ENCODE measurements at places on chromosomes 6 and 20.

GRCh38 chr6:116047173-116047933, 13.3 kb downstream of the FRK start:
- no peak for DNase-seq

DNA sequence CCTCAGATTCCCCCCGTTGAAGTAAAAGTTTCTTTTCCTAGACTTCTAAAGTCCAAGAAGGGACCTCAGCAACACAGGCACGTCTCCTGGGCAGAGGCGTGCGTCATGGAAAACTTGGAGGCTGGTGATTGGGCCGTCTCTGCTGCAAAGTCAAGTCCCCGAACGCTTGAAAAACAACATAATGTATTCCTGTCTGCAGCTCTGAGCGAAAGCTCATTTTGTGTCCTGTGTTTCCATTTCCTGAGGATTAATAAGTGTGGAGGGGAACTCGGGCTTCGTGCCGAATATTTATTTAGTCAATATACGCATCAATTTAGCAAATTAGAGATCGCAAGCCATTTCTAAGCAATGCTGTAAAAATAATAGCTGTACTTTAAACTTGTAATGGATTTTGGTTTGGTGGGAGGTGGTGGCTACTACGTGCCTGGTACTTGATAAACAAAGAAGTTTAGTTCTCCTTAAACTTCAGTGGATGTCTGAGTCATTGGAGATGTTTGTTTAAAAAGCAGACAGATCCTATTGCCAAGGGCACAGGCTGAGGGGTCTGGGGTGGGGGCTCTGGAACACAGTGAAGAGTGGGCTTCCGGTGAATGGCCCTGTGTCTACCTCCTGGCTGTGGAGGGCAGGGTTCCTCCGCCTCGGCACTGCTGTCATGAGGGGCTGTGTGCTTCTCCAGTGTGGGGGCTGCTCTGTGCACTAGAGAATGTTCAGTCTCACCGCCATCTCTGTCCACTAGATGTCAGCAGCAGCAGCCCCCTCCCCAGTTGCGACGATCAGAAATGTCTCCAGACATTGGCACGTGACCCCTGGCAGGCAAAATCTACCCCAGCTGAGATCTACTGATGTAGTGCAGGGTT, 21.8 kb downstream of the PCK1 start:
- DNase-seq: peak; percentile 93

DNA sequence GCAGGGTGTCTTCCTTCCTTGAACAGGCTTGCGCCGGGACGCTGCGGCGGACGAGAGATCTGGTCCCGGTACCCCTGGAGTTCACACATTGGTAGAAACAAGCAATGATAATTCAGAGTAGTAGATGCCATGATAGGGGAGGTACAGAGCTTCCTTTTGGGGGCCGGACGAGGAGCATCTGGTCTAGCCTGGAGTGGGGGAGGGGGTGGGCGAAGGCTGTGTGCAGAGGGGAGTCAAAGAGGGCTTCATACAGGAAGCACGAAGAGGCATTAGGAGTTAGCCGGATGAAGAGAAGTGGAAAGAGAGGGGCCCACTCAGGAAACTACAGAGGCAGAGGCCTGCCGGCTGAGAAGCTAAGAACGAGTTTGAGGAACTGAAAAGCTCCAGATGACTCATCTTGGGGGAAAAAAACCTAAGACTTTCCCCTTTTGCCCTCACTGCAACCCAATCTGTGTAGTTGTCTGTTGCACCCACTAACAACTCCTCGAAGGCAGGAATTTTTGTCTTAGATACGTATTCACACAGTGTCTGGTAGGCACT, 611 bp downstream of the CNPY3 start:
- peak; percentile 68 for DNase-seq

DNA sequence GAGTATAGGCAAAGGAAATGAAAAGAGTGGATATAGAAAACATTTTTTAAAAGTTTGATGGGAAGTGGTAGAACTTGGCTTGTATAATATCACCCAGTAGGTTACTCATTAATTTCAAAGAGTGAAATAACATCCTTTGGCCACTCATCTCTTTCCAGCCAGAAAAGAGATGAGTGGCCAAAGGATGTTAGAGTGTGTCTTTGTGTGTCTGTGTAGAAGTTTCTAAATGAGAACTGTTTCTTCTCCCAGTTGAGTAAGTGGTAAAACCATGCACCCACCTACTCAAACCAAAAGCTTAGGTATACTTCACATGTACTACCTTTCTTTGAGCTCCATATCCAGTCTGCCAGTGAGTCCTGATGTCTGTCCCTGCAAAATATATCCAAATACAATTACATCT, 47.7 kb upstream of the TMEM244 start:
- DNase-seq: no peak

DNA sequence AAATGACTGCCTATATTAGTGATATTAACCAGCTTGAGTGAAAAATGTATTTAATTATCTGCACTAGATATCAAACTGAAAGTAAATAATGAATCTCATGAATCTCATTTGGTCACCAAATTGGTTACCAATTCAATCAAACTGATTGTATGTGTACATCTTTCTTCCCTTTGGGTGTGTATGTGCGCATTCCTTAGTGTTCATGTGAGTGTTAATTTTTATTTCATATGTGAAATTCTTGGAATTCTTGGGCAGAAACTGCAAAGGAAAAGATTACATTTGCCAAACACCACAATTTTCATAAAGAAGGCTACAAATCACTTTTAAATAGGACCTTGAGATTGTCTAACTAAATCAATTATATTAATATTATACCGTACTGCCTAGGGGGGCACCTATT, 648.4 kb upstream of the MARCKS start:
- DNase-seq: no peak

DNA sequence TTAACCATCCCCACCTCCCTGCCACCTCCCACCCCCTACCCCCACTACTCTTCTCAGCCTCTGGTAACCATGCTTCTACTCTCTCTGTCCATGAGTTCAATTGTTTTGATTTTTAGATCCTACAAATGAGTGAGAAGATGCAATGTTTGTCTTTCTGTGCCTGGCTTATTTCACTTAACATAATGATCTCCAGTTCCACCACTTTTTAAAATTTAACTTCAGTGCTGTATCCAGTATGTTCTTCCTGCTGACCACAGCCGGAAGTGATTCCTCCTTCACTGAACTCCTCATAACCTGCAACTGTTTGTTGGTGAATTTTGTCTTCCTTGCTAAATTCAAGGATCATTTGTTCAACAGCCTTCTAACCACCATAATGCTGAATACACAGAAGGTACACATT, 3.9 kb downstream of the MAP7 start:
- DNase-seq: no peak

- DNase-seq: no peak
Observed at GRCh38 chr6:130610303-130610702, 216.9 kb upstream of the SMLR1 start.

DNA sequence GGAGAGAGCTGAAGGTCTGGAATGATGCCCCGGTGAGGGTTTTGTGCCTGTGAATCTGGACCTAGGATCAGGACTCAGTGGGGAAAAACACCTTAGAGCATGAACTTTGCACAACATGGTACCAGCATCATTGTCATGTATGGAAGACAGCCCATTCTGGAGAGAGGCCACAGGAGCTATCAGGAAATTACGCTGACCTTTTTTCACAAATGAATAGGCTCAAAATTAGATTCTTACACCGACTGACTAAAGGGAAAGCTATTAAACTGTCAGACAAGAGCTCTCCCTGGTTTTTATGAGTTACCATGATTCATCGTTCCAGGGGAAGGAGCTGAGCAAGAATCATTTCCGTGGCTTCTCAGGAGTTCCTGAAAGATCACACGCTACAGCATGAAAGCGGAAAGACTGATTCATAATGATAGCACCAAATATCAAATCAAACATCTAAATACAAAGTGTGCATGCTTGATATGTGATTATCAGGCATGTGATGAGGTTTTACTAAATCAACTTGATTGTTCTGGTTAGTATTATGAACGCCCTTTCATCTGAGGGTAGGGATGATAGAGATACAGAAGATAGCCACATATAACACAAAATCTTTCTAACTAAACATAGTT, 224.9 kb upstream of the SMLR1 start:
- no peak for DNase-seq

DNA sequence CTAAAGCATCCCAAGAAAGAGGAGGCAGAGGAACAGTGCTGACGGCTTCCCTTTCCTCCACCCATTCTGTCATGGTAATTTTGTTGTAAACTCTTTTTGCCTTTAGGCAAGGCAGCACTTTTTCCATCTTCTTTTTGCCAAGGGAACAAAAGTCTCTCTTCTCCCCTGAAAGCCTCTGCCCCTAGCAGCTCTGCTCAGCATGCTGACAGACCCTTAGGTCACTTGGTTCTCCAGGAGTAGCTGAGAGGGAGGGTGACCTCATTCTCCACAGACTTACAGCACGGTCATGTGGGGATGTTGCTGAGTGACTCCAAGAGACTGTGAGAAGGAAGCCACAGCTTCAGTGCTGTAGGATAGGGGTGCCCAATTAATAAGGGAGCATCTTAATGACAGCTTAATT, 81.1 kb upstream of the RALGAPA2 start:
- DNase-seq: no peak

- DNase-seq: no peak
Observed at GRCh38 chr6:11437824-11438459, 99.6 kb upstream of the TMEM170B start.

DNA sequence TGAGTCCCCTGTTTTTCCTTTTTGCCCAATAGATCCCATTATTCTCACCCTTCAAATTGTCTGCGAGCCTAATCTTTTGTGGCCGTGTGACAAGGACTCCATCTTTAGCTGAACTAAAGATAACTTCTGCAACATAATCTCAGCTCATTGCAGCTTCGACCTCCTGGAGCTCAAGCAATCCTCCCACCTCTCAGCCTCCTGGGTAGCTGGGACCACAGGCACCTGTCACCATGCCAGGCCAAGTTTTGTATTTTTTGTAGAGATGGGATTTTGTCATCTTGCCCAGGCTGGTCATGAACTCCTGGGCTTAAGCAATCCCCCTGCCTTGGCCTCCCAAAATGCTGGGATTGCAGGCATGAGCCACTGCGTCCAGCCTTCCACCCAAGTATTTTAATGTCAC, 161.0 kb downstream of the GJA1 start:
- no peak for DNase-seq

GRCh38 chr6:52014391-52014790, 73.0 kb downstream of the PKHD1 start:
- no peak for DNase-seq

- no peak for DNase-seq
Observed at GRCh38 chr6:39669973-39670342, 55.2 kb downstream of the KIF6 start.

- no peak for DNase-seq
Observed at GRCh38 chr6:111661541-111662061, 55.9 kb upstream of the TRAF3IP2 start.

DNA sequence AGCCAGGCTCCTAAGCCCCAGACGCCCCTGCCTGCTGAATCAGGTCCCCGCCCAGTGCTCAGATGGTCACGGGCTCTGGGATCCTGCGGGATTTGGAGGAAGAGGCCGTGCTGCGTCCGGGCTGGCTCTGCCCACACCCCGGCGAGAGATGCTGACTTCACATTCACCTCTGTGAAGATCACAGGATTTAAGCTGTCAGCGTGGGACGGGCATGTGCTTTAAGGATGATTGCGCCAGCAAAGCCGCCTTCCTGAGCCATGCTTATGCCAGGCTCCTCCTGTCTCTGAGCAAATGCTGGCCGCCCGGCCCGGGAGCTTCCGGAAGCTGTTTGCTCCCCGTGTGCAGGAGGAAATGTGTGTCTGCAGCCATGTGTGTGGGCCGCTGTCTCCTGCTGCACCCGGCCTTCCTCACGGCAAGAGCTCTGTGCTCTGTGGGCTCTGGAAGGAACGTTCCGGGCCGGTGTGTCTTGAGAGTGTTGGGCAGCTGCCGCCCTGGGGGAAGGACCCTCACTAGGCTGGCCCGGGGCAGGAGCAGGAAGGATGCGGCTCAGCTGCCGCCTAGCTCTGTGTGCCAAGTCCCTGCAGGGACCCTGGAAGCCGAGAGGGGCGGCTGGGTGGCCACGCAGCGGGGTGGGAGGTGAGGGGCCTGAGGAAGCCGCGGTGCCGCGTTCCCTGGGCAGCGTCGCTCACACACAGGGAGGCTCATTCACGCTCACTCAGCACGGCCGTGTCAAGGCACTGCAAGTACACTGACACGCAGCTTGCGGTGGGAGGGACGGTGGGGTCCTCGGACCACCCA, 19.0 kb upstream of the BHLHE23 start:
- DNase-seq: no peak

DNA sequence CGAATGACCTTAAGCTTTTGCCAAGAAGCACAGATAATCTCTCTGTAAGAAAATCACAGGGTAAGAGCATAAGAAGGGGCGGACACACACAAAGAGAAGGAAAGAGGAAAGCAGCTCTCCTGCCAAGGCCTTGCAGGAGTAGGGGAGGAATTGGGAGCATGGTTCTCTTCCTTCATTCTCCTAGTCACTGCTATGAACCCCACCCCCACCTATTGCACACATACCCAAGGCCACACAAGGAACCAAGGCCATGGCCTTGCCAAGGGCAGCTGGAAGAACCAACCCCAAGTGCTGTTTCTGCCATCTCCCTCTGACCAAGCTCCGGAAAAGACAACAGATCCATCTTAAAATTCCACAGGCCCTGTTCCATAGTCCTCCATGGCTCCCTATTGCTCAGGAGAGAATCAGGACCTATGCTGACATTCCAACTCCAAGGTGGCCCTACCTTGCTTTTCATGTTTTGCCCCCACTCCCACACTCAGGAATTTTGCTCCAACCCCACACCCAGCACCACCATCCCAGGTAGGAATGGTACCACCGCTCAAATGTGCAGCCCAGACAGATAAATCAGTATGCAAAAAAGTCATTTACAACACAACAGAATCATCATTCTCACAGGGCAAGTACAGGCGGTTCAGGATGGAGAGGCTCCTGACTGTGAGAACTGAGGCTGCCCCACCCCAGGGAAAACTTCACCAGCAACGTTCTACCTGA, 31.3 kb downstream of the TRAM2 start:
- no peak for DNase-seq

- DNase-seq: no peak
Observed at GRCh38 chr6:56475736-56476457, 166.8 kb downstream of the DST start.

DNA sequence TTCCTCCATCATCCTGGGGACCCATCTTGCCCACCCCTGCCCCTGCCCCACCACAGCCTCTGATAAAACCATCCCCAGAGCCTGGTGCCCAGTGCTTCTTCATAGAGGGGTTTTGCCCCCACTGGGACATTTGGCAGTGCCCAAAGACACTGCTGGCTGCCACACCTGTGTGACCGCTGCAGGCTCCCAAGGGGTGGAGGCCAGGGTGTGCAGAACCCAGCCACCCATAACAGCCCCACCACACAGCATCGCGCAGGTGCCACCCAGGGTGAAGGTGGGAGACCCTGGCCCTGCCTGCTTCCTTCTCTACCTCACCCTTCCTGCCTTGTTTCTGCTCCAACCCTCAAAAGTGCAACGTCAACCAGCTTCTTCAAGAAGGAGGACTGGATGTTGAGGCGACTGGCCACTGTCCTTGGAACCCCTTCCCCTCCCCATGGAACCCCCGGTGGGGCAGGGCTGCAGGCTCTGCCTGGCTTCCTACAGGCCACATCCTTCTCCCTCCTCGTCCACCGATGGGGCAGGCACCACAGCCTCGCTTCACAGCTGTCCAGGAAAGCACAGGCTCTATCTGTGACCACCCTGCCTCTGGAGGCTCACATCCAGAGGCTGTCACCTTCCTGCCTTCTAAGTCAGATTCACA, 79.2 kb upstream of the MPC1 start:
- no peak for DNase-seq

All from sigmoid colon (tissue), 7 donors.